ENCODE measurements at places on chromosomes 3 and 15. TPM values are rescaled to one million over a fixed set of nuclear protein-coding genes. Genes with fewer than 3 reads are reported as not detected.

TRPM1 gene
- total RNA-seq, result not detected

TRH gene
- total RNA-seq, result not detected

GNAT1 gene
- total RNA-seq, result not detected

ST8SIA2 gene
- 0.73 TPM for total RNA-seq

ZDHHC23 gene
- 47.7 TPM for total RNA-seq

EFCC1 gene
- 1.7 TPM for total RNA-seq

SNURF gene
- 0.82 TPM for total RNA-seq

MAGEF1 gene
- 25.4 TPM for total RNA-seq

ANKDD1A gene
- total RNA-seq, result 2.0 TPM

SERPINI2 gene
- total RNA-seq, result not detected

GOLGA6B gene
- total RNA-seq, result not detected
